HuH-7.5 (cell line): ENCODE measurements at places on chromosomes 13 and 19.
A peak's percentile ranks its signal among the peaks of the same experiment; 100 is the strongest.

DNA sequence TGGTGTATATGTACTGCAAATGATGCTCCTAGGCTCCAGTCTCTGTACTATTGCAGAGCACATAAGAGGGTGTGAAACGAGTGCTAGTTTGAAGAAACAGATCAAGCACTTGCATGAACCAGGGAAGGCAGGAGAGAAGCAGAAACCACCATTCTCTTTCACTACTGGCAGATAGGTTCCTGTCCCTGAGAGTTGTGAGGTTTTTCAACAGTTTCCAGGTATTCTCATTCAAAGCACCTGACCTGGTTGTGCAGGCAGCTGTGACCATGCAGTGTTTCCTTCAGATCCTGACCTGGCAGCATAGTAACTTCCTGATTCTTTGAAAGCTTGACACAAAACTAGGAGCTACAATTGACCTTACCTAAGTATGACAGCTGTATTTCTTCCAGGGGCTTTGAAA lies 164.9 kb downstream of the UFM1 start:
- DNase-seq: no peak

DNA sequence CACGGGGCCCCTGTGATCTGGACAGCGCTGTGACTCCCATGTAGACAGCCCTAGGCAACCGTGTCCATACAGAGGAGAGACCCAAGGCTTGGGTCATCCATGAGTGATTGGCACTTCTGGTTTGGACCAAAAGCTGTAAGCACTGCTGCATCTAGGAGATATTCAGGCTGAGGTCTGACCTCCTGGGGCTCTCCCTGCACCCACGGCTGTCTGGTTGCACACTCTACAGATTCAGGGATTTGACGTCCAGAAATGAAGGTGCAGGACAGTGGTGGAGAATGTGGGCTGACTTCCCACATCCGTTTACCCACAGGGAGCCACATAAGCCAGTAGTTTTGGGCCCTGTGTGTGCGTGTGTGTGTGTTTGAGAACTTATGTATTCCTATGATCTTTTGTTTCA lies 76.2 kb upstream of the ARHGEF7 start:
- no peak for DNase-seq

GRCh38 chr13:55553701-55554100 lies 1587.0 kb upstream of the PRR20A start:
- DNase-seq: no peak

DNA sequence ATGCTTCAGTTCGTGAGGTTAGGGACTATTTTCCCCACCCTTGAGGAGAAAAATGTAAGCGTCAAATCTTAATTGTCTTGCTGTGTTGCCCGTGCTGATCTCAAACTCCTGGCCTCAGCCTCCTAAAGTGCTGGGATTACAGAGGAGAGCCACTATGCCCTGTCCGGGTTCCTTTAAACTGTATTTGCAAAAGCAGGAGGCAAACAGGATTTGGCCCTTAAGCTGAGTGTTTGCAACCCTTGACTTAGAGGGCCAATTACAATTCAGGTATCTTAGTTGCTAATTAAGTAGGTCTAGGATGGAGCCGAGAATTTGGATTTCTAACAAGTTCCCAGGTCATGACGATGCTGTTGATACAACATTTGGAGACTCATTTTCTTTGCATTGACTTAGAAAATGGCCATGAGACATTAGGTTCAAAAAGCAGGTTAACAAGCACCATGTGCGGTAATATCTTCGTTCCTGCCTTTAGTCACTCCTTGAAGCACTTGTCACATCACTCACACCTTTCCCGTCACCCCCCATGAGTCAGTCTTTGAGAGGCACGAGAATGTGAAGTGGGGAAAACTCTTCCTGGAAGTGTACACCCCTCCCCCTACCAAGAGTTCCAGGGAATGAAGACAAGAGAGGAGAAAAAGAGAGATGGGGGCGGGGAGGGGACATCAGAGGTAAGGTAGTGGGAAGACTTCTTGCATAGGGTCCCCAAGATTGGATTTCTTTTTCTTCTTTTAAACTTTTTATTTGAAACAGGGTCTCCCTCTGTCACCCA lies 2.6 kb downstream of the NAPSA start:
- no peak for DNase-seq

DNA sequence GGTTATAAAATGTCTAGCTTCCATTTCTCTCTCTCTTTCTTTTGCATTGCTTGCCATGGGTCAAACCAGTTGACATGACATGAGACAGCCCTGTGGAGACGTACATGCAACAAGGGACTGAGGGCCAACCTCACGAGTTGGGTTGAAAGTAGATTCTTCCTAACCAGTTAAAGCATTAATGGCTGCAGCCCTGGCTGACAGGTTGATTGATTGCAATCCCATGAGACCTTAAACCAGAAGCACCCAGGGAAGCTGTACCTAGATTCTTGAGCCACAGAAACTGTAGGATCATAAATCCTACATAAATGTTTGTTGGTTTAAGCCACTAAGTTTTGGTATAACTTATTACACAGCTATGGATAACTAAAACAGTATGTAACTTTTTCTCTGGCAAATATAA lies 373.8 kb downstream of the DACH1 start:
- DNase-seq: no peak

- DNase-seq: no peak
Measured at GRCh38 chr19:15072930-15073647, 8.9 kb upstream of the OR1I1 start.

GRCh38 chr19:49398001-49398615 lies 10.1 kb downstream of the KASH5 start:
- no peak for DNase-seq

DNA sequence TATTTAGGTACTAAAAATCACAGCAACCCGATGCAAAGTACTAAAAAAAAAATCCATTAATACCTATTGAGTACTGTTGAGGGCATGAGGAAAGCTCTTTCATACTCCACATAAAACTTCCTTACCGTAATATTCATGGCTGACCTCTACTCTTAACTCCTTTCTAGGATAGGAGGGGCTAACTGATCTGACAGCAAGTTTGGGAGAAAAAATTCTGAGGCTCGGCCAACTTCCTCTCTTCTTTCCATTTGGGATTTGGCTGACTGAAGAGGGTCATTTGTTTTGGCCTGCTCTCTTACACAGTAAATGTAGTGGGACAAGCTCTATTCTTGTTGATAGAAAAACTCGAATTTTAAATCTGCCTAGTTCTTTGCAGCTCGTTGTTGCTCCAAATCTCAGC lies 9.4 kb upstream of the USPL1 start:
- no peak for DNase-seq

DNA sequence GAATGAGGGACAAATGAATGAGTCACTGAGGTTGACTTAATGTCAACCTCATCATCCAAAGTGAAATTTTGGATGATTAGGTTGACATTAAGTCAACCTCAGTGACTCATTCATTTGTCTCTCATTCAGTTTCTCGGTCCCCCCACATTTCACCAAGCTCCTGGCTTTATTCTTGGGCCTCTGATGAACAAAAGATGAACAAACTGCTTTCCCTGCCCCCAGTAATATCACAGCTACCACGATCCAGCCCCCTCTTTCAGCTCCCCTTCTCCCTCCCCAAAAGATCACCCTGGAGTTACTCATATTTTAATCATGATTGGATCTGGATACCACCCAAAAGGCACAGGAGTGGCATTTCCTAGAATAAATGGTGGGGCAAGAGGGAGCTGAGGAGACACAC lies 10.8 kb downstream of the CEACAM18 start:
- DNase-seq: no peak

DNA sequence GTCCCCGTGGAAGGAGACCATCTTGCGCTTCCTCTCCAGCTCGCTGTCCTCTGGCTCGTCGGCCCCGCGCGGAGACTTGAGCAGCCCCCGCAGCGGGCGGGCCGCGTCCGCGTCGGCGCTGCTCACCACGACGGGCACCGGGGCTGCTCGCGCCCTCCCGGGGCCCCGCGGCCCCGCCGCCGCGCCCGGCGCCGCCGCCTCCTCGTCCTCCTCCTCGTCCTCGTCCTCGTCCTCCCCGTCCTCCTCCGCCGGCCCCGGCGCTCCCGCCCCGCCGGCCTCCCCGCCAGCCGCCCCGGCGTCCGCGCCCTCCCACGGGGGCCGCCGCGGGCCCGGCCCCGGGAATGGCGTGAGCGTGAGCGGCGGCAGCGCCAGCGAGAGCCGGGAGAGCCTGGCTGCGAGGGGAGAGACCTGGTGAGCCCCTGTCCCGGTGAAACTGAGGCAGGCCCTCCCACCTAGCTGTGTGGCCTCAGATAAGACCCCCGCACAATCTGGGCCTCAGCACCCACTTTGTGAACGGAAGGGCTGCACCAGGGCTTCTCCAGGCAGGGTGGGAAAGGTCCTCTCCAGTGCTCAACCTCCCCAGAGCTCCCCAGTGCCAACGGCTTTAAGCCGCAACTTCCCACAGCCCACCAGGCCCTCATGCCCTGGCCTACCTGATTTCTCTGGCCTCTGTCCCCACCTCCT lies 17.8 kb downstream of the LMTK3 start:
- no peak for DNase-seq

- DNase-seq: no peak
Measured at GRCh38 chr13:101930331-101930730, 471.5 kb downstream of the FGF14 start.

GRCh38 chr19:33400856-33401682 lies 27.6 kb downstream of the CEBPG start:
- no peak for DNase-seq

GRCh38 chr19:16373989-16374388 lies 49.4 kb downstream of the KLF2 start:
- DNase-seq: no peak

- no peak for DNase-seq
Measured at GRCh38 chr13:31012655-31013024, 80.2 kb downstream of the TEX26 start.

DNA sequence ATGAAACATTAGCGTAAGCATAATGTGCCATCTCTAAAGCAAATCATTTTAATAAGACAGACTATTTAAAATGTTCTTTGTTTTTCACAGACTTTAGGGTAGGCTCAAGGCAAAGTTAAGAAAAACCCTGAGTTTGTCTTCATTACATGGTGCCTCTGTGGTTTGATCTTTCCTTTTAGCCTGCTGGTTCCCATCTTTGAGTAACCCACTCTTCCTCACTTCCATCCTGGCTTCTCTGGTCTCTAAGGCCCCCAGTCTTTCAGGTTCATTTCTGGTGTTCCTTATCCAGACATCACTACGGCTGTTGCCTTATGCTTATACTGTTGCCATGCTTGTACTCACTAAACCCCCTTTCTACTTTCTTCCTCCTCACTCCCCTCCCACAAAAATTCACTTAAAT lies 38.4 kb downstream of the DACH1 start:
- DNase-seq: no peak

GRCh38 chr19:57888107-57888559 lies 704 bp downstream of the ZNF814 start:
- no peak for DNase-seq

DNA sequence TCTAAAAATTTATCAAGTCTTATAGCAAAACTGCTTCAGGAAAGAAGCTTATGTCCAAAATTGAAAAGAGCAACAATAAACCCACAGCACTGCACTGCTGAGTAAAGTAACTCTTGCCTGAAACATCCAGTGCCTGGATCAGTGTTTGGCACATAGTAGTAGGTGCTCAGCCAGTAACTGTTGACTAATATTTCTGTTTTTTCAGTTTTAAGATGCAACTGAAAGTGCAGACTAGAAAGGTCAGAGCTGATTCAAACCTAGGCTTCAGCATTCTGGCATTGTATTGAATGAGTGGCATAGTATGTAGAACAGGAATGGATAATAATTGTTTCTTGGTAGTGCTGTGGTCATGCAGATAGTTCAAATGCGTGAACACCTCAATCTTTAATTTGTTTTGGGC lies 67.6 kb downstream of the UBL3 start:
- no peak for DNase-seq

- no peak for DNase-seq
Measured at GRCh38 chr13:99312493-99312883, 5.3 kb upstream of the GPR183 start.

GRCh38 chr13:33183431-33184111 lies 102.0 kb downstream of the STARD13 start:
- no peak for DNase-seq

GRCh38 chr19:53868091-53868891 lies 608 bp downstream of the MYADM start:
- peak; percentile 78 for DNase-seq

DNA sequence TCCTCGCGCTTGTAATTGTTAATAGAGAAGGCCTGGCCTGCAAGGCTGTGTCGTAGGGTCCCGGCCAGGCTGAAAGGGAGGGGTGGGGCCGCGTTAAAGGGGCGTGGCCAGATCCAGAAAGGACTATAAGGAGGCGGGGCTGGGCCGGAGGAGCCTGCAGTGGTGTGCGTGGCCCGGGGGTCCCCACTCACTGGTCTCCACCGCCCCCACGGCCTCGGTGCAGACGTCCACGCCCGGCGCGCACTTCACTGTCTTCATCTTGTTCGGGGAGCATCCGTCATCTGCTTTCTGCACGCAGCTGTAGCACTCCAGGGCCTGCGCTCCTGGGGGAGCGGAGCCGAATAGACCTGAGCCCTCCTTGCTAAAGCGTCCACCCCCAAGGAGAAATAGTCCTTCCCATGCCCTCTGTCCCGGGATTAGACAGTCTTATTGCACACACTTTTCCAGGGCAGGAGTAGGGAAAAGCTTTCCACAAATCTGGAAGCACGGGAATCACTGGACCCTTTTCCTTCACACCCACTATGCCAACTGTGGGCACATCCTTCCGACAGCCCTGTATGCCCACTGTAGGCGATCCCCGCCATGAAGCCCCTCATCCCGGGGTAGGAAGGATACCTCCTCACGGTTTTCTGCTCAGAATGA lies 1.2 kb downstream of the LYPD3 start:
- no peak for DNase-seq

- DNase-seq: no peak
Measured at GRCh38 chr13:77351315-77351714, 24.4 kb upstream of the MYCBP2 start.

GRCh38 chr13:67469623-67470022 lies 239.5 kb upstream of the PCDH9 start:
- no peak for DNase-seq

- peak; percentile 86 for DNase-seq
Measured at GRCh38 chr19:34480971-34481841, at the start of gene WTIP. WTIP (plus strand) TSS chr19:34481758; CDS start chr19:34481975, 217 bp downstream.
